Chondrocyte (in vitro differentiated cells): ENCODE measurements at places on chromosomes 2 and 18. TPM values are rescaled to one million over a fixed set of nuclear protein-coding genes. Genes with fewer than 3 reads are reported as not detected.

- H3K27me3 ChIP-seq, result no peaks in the 10 kb centered on the region
- H3K4me3 ChIP-seq, result peak overlapping the region; percentile 1
- H3K36me3 ChIP-seq, result peaks cover 12% of the 10 kb centered on the region
- peak overlapping the region; percentile 87 for H3K27ac ChIP-seq
- DNase-seq, result no peak
These were observed 6.2 kb downstream of the COPS8 start for GRCh38 chr2:237091779-237092436.

Gene CRYGB
- not detected in 3 replicates for total RNA-seq

Gene LYG1
- 0.36 to 0.99 TPM (median 0.57 TPM) in 3 replicates for total RNA-seq

Gene TUBB8B
- not detected in 3 replicates for total RNA-seq

DNA sequence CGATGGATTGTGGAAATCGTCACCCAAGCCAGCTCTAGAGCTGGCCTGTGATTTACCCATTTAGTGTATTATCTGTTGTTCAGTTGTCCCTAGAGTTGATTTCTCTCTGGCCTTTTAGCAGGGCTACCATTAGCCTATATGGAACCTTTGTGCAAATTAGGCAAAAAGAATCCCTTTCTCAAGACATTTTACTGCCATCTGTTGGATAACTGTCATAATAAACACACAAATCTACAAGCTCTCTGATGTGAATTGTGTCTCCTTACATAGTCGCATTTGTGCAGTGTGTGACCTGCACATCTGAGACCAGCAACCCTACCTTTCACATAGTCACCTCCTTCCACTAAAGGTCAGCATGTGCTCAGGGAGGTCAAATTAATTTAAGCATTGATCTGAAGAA lies 34.0 kb downstream of the LOXHD1 start:
- no peak for DNase-seq
- no peaks in the 10 kb centered on the region for H3K36me3 ChIP-seq
- no peaks in the 10 kb centered on the region for H3K4me1 ChIP-seq
- no peak overlapping the region for H3K4me3 ChIP-seq

Gene KDM3A
- 31.3 to 49.3 TPM (median 47.7 TPM) in 3 replicates for total RNA-seq

Gene UGT1A1
- not detected in 3 replicates for total RNA-seq

DNA sequence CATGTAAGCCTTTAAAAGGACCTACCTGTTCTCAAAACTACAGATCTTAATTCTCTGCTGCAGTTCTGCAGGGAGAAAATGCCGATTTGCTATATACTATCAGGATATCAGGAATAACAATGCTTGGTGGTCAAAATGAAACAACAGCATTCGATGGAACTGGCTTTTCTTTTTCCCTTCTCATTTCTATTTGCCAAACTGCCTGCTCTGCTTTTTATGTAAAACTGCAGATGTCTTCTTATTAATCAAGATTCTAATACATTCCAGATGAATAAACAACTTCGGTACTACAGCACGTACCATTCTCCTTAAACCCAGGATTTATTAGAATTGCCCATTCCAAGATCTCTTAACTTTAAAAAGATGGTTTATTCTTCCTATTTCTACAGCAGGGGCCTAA lies 100.9 kb downstream of the ZNF521 start:
- peaks cover 1% of the 10 kb centered on the region for H3K36me3 ChIP-seq
- no peak overlapping the region for H3K27ac ChIP-seq
- no peak overlapping the region for H3K4me3 ChIP-seq
- no peaks in the 10 kb centered on the region for H3K27me3 ChIP-seq
- peaks cover 40% of the 10 kb centered on the region for H3K4me1 ChIP-seq

Gene GULP1
- total RNA-seq, result 23.9 to 36.2 TPM (median 29.5 TPM) in 3 replicates
